NAMALWA (cell line): ENCODE measurements at places on chromosomes 5 and 9.

GRCh38 chr5:55303238-55303690 is 4.2 kb downstream of the DHX29 start:
- no peak for DNase-seq

DNA sequence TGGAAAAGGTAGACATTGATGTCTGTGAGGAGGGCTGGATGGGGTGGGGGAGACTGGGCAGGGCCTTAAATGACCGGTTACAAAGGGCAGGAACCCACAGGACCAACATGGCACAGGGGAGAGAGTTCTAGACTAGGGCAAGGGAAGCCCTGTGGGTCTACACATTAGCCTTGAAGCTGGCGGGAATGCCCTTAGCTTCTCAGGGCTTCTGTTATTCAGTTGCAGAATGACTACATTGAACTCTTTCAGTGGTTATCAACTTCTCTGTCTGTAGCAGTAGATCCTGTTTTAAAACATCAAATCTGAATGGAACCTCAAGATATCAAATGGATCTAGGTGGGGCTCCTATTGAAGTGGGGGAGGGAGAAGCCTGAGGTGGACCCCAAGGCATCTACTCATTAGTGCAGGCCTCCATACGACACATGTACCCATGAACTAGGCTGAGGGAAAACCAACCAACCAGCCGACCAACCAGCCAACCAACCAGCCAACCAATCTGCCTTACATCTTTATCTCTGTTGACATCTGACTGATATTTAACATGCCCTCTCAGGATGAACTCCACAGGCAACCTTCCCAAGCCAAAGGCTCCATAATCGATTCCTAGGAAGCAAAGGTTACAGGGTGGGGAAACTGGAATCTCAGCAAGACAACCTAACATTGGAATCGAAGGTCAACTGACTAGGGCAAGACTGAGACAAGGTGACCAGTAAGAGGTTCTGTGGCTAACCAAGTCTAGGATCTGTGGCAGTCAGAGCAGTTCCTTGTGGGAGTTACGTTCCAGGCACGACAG is 48.3 kb downstream of the DAP start:
- no peak for DNase-seq

DNA sequence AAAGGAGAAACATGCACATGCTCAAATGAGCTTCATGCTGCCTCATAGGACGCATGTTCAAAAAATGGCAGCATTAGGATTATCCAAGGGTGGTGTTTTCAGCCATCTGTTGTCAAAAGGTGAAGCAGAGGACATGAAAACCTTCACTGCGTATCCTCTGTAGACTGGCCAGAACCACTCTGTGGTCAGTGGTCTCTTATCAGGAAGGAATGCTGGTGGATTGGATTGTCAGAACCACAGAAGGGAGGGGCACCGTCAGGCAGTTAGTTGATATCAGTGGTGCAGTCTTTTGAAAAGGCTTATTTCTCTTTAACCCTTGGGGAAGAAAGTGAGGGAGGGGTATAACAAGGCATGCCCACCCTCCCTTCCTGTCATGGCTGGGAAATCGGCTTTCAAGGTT is 100.1 kb downstream of the FBXL7 start:
- no peak for DNase-seq

DNA sequence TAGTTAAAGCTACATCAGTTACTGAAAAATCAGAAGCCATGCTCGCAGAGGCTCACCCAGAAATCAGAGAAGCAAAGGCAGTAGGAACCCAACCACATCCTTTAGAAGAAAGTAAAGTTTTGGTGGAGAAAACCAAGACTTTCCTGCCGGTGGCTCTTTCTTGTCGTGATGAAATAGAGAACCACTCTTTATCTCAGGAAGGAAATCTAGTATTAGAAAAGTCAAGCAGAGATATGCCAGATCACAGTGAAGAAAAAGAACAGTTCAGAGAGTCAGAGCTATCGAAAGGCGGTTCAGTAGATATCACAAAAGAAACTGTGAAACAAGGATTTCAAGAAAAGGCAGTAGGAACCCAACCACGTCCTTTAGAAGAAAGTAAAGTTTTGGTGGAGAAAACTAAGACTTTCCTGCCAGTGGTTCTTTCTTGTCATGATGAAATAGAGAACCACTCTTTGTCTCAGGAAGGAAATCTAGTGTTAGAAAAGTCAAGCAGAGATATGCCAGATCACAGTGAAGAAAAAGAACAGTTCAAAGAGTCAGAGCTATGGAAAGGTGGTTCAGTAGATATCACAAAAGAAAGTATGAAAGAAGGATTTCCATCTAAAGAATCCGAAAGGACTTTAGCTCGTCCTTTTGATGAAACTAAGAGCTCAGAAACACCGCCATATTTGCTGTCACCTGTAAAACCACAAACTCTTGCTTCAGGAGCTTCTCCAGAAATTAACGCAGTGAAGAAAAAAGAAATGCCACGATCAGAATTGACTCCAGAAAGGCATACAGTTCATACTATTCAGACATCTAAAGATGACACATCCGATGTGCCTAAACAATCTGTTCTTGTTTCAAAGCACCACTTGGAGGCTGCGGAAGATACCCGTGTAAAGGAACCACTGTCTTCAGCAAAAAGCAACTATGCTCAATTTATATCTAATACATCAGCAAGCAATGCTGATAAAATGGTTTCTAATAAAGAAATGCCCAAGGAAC is 47.2 kb downstream of the CMYA5 start:
- no peak for DNase-seq

GRCh38 chr5:147690595-147690994 is 91.9 kb downstream of the JAKMIP2 start:
- DNase-seq, result peak; percentile 3

GRCh38 chr9:97845130-97845529 is 7.9 kb upstream of the FOXE1 start:
- no peak for DNase-seq

GRCh38 chr5:80372780-80373179 is 35.1 kb upstream of the ZFYVE16 start:
- no peak for DNase-seq

- peak; percentile 37 for DNase-seq
Observed at GRCh38 chr9:123637945-123638634, 282.1 kb downstream of the CRB2 start.

- no peak for DNase-seq
Observed at GRCh38 chr9:8424786-8425410, 625.3 kb upstream of the DMAC1 start.

DNA sequence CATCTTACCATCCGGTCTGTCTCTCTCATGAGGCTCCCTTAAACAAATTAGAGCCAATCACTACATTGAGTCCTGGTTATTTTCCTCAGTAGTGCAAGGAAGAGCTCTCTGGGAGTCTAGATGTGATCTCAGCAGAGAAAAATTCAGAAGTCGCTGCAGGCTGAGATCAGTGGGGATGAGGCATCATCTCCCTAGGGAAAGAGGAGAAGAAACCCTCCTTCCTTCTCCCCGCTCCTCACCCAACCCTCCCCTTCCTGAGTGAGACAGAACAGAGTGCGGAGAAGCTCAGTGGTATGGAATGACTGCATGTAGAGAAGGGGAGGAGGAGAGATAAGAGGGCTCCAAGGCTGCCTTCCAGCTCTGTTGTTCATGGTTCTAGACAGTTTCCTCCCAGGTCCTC is 80.5 kb downstream of the PAPPA start:
- no peak for DNase-seq

GRCh38 chr5:16457853-16458252 is 7.7 kb downstream of the ZNF622 start:
- no peak for DNase-seq

DNA sequence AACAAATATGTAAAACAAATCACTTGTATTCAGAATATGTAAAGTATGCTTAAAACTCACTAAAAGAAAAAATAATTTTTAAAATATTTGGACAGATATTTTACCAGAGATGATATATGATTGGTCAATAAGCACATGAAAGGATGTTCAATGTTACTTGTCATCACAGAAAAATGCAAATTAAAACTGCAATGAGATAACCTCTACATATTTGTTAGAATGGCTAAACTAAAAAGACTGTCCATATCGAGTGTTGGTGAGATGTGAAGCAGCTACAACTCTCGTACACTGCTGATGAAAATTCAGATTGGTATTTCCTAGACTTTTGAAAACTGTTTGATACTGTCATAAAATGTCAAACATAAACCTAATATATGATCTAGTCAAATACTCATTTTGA is 685.1 kb downstream of the DTWD2 start:
- DNase-seq, result no peak

DNA sequence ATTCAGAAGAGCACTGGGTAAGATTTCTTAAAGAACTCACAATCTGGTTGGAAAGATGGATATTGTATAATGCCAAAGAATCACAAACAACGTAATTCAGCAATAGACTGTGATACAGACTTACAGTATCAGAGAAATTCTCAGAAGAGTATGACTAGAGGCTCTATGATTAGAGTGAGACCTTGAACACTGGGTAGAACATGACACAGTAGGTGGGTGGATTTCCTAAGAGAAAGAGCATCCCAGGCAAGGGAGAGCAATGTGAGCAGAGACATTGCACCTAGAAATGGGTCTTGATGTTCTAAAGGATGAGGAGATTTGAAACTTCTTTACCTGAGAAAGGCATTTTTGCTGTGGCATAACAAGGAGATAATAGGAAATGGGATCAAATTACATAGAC is 27.3 kb upstream of the CAST start:
- no peak for DNase-seq

DNA sequence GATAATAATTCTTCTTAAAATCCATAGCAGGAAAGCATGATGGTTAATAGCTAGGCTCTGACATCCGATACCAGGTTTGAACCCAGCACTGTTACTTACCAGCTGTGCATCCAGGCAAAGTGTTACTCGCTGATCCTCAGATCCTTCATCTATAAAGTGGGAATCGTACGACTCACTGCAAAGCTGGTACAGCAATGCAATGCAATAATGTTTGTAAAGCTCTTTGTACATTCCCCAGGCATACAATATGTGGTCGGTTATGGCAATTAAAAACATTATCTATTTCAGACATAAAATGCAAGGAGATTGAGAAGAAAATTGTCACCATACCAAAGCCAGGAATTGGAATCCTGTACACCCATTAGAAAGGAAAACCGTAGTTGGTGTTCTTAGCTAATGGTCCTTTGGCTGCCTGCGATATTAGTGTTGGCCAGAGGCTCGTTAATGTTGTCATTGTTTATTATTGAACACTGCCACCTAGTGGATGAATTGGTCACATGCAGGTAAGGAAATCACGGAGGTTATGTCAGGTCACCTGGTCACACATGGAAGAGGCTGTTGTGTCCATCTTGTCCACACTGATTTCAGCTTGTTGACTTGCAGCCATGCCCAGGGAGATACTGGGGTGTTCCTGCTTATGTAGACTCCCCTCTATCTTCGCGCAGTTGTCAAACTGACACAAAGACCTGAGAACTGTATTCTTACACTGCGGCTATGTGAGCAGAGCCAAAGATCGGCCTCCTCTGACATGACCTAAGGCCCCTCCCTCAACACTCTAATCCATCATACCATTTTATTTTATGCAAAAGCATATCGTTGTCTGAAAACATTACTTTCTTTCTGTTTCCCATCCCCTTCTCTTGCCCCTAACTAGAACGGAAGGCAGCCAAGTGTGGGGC is 87.5 kb upstream of the PPP2R2B start:
- DNase-seq, result peak; percentile 85

- no peak for DNase-seq
Observed at GRCh38 chr9:134669399-134669955, 27.9 kb downstream of the COL5A1 start.

DNA sequence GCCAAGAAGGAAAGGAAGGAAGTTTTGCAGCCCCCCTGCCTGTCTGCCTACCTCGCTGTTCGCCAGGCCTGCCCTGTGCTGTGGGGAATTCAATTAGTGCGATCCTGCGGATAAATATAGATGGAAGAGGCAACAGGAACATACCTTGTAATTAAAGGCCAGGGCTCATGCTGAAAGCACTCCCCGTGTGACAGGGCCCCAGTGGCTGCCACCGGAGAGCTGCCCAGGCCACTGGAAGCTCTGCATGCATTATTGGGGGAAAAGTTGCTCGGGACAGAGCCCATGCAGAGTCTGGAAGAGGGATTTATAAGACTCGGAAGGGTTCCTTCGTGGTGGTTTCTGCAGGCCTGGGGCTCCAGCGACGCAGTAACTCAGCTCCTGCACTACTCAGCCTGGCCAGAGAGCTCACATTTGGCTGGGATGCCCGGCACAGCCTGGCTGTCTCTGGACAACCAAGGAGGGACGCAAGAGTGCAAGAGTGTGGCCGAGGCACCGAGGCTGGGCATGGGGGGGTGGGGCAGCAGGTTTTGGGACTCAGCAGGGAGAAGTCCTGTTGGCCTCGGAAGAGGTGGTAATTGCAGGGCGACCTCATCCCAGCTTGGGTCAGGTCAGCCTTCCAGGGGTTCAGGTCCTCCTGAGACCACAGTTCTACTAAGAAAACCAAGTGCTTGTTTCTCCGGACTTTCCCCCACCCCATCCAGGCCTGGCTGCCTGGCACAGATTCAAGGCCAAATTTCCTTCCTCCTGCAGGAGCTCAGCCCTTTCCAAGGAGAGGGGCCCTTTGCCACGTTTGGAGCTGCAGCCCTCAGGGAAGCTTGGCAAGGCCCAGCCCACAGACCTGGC is 68.1 kb upstream of the GGTA1 start:
- no peak for DNase-seq

- peak; percentile 98 for DNase-seq
Observed at GRCh38 chr5:177516601-177517568, at the start of gene DDX41. Gene DDX41, minus strand, starts transcription at chr5:177516961. Its CDS starts 16 bp downstream, at chr5:177516945.

DNA sequence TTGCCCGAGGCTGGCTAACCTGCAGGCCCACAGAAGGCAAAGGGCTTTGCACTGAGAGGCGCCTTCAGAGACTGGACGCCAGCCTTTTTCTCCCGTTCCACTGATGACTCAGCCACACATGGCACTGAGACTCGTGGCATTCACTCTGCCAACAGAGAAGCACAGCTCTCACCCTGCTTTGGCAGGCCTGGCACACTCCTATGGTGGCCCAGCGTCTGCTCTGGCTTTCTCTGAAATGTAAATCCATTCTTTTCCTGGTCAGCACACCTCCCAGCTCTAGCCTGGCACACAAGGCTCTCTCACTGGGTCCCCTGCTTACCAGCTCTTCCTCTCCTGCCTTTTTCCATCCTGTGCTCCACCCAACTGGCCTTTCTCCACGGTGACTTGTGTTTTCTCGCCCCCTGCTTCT is 5.9 kb upstream of the MELK start:
- DNase-seq, result no peak

DNA sequence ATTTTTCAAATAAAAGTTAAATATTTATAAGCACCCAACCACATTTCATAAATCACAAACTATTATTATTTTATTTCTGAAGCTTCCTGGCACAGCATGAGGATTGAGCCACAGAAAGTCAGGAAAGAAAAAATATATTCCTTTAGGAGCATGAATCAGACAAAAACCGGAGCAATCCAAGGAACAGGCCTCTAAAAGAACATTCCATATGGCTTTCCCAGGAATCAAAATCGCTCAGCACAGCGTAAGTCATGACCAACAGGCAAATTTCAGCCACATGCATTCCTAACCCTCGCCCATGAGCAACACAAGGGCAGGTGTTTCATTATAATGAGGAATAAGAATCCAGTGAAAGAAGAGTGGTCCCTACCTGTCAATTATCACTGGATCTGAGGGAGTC is 26.7 kb downstream of the EBF1 start:
- DNase-seq, result no peak
